ENCODE measurements at places on chromosomes 3 and 15.
A peak's percentile ranks its signal among the peaks of the same experiment; 100 is the strongest.

- no peak for DNase-seq
Measured at GRCh38 chr3:42742259-42742658, 30.8 kb downstream of the CCDC13 start.

GRCh38 chr3:170080605-170081004 is 42.8 kb downstream of the GPR160 start:
- DNase-seq = no peak

DNA sequence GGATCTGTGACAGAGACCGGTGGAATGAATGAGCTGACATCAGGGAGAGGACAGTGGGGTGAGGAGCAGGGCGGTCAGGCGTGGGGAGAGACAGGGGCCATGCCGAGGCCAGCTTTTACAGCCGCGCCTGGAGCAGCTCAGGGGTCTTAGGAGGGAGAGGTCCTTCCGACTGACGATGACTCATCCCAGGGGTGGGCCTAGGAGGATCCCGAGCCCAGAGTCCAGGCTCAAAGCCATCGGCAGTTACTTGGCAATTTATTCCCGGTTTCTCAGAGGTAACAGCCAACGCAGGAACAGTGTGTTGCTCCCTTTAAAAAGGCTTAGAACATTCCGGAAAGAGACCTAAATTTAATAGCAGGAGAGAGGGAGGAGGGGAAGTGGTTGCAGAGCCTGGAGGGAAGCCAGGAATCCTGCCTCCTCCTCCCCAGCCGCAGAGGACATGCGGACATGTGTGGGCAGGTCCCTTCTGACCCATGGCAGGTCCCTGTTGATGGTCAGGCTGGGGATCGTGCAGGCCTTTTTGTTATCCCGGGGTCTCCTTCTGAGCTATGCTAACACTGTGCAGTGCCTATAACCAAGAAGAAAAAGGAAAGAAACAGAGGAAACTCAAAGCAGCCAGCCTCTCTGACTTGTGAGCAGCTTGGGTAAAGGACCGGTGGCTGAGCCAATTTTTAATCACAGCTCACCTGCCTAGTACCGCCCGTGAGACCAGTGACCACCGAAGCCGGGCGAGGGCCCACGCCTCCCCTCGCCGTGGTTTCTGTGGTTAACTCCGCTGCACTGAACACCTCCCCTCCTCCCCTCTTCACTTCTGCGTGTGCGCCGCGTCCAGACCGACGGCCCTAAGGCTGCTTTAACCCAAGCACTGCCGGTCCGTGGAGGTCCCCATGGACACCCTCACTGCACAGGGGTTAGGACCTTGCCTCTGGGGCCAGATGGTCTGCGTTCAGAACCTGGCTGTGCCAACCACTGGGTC is 392.4 kb upstream of the PROK2 start:
- no peak for DNase-seq

DNA sequence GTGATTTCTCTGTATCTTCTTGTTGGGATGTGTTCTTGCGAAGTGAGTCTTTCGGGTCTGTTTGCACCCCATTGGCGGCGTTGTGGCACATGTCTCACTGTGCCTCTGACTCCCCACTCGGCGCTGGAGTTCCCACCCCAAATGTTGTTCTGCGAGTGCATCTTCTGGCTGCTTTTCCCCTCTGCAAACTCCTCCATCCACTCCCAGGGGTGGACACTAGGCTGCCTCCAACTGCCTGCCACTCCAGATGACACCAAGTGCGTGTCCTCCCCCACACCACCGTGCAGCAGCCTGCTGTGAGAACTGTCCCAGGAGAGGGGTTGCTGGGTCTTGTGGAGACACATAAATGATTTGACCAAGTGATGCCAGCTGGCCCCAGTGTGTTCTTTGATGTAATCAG is 17.6 kb downstream of the EFCC1 start:
- DNase-seq = no peak

- no peak for DNase-seq
Measured at GRCh38 chr3:153746211-153746610, 375.0 kb upstream of the ARHGEF26 start.

- no peak for DNase-seq
Measured at GRCh38 chr15:76432604-76433003, 96.0 kb downstream of the ISL2 start.

DNA sequence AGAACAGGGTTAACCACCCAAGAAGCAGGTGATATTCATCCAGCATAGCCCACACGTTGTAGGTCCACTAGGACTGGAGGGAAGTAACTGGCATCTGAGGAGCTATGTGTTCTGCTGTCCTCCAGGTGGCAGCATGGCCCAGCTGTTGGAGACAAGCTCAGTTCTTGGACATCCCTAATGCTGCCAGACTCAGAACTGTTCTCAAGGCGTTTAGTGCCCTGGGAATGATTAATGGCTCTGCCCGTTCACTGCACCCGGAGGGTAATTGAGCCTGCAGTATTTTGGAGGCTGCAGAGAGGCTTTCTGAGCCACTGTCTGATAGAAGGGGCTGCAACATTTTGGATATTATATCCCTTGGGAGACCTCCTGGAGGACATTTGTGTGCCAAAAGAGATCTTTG is 521.3 kb upstream of the SEMA6D start:
- peak; percentile 24 for DNase-seq

DNA sequence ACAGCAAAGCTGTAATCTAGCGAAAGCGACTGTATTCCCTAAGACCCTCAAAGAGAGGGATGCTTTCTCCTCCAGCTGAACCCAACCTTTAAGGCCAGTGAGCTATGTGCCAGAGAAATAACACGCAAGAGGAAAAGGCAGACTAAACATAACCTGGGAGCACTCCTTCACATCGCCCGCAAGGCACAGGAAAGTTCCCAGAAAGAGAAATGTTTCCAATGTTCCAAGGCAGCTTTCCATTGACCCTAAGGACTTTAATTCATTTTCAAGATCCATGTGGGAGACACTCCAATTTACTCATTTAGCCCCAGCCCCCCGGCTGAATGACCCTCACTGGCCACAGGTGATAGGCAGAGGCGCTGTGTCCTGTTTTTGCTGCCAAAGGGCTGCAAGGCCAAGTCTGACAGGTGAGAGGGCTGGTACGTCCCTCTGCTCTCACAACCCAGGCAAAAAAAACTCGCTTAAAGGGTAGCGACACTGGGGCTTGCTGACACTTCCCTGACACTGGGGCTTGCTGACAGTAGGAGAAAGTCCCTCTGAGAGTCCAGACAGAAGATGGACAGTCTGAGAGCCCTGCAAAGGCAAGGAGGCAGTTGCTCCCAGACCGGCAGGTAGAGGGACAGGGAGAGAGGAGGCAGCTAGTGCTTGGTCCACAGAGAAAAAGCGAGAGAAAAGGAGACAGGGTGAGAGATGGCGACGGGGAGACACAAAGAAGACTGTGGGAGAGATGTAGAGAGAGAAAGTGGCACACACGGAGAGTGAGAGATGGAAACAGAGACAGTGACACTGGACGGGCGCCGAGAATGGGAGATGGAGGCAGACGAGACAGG is 702 bp downstream of the ARHGEF3 start:
- peak; percentile 17 for DNase-seq
